ENCODE measurements at places on chromosomes 1 and 21.

DNA sequence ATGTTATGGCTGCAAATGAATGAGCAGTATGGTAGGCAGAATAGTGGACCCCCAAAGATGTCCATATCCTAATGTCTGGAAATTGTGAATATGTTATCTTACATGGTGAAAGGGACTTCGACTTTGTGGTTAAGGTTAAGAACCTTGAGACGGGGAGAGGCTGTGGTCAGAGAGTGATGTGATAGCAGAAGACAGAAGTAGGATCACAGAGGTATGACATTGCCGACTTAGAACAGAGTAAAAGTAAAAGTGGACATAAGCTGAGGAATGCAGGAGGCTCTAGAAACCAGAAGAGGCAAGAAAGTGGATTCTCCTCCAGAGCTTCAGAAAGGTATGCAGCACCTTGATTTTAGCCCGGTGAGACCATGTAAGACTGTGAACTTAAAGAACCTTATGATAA, 74.6 kb downstream of the CTH start:
- DNase-seq = no peak

- no peak for DNase-seq
Observed at GRCh38 chr1:50156241-50157010, 47.7 kb downstream of the ELAVL4 start.

DNA sequence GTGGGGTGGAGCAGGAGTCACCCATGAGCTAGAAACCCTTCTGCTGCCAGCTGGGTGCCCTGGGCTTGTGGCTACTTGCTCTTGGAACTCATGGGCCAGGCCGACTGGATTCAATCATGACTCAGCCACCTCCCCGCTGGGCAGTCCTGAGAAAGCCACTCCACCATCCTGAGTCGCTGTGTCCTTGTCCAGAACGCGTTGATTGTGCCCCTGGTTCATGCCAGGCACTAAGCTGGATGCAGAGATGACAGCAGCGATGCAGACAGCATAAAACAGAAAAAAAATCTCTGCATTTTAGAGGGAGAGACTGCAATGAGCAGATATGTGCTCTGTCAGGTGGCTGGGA, 10.6 kb downstream of the PADI1 start:
- DNase-seq = no peak

DNA sequence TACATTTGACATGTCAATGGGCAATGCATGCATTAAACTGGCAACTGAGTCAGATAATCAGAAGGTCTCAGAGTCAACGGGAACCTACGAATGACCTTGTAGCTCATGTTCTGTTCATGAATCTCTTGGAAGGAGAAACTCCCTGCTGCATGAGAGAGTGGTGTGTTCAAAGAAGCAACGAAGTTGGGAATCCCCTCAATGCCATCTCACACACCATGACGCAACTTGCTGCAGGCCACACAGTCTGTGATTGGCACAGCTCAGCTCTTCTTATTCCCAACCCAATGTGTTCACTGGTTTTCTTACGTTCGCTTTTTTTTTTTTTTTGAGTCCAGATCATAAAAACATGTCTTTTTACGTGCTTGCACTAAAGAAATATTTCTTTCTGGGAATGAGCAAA, 53.5 kb upstream of the PRDM2 start:
- no peak for DNase-seq

DNA sequence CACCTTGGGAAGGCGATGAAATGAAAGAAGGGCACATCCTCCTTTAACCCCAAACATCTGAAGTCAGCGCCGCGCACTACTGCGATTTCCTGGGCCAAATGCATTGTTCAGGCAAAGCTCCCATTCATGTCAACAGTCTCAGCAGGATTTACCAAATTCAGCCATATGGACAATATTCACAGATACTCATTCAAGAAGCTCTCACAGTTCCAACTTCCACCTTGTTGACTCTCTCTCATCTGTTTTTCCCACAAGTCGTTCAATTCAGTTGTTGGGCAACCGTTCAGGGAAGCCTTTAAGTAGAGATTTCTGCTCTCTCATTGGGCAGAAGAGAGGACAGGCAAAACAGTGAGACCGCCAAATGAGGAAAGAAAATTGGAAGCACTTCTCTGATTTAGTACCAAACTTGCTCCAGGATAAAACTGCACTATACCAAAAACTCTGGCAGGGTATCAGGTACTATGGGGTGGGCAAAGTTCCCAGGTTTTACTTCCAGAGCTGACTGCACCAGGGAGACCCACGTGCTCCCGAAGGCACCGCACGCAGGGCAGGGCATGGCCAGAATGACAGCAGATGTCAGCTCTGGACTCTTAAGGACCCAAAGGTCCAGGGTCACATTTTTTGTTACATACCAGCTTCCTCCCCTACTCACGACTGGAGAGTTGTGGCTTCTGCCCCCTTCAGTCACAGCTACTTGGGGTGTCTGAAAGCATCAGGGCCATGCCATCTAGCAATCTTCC, 668.8 kb downstream of the KIF26B start:
- DNase-seq = no peak

- no peak for DNase-seq
Observed at GRCh38 chr1:21175324-21175669, 1.4 kb downstream of the EIF4G3 start.

- DNase-seq = no peak
Observed at GRCh38 chr1:37040773-37041172, 6.5 kb upstream of the GRIK3 start.

DNA sequence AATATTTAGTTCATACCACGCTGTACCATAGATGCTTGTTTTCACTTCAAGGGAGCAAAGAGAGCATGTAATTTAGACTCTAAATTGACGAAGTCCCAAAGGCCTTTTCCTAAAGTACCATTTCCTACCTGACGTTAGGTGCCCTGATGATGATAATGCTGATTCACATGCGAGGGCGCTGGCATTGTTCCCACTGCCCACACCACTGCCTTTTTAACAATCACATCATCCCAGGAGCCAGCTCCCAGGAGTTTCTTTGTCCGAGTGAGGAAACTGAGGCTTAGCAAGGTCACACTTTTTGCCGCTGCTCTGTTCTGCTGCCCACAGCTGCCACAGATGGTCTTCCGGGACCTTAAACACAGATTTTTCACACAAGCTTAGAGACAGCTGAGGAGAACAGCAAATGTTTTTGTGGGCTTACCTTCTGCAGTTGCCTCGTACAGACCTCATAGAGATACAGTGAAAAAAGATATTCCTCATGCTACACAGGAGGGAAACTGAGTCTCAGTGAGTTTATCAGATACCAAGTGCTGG, 69.4 kb downstream of the EVA1C start:
- DNase-seq = no peak

Data from stimulated activated CD4-positive, alpha-beta T cell treated with anti-CD3 and anti-CD28 coated beads, TNF-alpha, amount 100 ng/mL, for 4 hours (primary cell).